ENCODE measurements at places on chromosomes 12 and 14.

GRCh38 chr12:45257185-45257930 is 41.5 kb downstream of the ANO6 start:
- DNase-seq = no peak

GRCh38 chr12:106600503-106600902 is 17.7 kb downstream of the RFX4 start:
- DNase-seq = no peak

DNA sequence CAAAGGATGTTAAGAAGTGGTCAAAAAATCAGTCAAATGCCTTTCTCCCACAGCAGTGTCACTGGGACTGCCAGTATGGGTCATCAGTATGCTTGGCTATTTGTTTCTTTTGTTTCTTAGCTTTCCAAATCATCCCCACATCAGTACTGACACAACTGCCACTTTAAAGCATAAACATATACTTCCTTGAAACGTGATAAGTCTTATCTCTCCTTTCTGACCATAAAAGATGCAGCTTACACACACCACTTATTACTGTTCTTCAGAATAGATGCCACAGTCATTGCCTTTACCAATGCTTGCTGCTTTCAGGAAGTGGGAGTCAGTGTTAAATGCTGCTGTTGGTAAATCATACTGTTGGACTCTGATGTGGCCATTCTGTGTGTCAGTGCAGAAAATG is 18.6 kb upstream of the GARIN2 start:
- DNase-seq = no peak

DNA sequence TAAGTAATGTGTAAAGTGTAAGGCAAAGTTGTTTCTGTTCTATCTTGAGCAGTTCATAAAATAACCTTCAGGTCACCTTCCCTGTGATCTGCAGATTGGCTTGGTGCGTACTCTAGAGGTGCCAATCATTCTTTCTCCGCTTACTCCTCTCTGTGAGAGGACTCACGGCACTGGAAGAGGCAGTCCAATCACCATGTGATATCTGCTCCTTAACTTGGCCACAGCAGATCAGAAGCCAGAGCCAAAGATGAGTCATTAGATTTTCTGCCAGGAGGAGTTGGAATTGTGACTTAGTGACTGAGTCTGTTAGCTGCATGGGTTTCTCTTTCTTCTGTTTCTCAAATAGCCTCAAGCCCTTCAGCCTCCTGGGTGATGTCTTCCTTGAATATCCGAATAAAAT is 165.5 kb downstream of the SLC41A2 start:
- DNase-seq = no peak

All from activated CD4-positive, alpha-beta T cell treated with anti-CD3 and anti-CD28 coated beads, Interleukin-2, amount 50 U/mL, for 48 hours (primary cell).